ENCODE measurements at places on chromosomes 1 and 21. TPM values are rescaled to one million over a fixed set of nuclear protein-coding genes. Genes with fewer than 3 reads are reported as not detected.

DNA sequence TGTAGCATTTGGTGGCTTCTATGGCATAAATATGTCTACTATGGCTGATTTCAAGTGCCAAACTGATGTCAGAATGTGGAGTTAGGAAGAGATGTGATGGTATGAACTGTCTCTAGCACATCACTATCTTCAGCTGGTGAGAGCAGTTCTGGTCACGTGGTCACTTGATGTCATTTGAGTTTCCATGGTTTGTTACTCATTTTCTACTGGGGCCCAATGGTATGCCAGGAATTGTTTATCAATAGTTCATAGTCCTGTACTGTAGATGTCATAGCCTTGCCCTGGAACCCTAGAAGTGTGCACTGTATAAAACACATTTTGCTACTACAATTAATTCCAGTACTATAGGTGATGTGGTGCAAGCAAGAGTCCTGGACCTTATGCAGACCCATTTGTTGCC, 153.7 kb downstream of the PDE4B start:
- no peak for DNase-seq

DNA sequence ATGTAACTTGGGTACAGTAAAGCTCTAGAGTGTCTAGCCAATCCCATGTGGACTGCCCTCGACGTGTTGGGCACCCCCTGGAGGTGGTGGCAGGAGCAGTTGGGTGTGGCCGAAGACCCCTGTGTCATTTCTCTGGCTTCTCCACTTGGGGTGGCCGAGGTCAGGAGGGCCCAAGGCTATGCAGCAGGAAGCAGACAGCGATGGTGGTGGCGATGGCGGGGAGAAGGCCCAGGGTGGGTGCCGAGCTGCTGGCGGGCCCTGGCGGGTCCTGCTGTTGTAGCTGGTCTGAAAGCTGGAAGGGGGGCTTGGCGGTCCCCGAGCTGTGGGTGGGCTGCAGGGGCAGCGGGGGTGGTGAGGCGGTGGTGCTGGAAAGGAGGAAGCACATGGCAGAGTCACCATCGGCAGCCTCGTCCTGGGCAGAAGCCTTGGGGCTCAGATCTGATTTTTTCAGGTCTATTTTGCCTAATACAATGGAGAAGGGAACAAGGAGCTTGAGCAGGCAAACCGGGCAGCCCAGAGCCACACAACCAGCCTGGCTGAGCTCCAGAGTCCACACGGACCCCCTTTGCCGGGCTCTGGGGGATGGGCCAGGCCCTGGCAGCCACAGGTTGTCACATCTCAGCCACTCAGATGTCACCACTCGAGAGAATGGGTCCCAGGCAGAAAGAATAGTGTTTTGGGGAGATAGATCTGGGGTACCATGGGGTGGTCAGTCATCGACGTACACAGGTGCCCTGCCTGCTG, 231.3 kb downstream of the TRABD2B start:
- no peak for DNase-seq

Gene SPRR4
- total RNA-seq = not detected

Gene AMY1A
- total RNA-seq = not detected

DNA sequence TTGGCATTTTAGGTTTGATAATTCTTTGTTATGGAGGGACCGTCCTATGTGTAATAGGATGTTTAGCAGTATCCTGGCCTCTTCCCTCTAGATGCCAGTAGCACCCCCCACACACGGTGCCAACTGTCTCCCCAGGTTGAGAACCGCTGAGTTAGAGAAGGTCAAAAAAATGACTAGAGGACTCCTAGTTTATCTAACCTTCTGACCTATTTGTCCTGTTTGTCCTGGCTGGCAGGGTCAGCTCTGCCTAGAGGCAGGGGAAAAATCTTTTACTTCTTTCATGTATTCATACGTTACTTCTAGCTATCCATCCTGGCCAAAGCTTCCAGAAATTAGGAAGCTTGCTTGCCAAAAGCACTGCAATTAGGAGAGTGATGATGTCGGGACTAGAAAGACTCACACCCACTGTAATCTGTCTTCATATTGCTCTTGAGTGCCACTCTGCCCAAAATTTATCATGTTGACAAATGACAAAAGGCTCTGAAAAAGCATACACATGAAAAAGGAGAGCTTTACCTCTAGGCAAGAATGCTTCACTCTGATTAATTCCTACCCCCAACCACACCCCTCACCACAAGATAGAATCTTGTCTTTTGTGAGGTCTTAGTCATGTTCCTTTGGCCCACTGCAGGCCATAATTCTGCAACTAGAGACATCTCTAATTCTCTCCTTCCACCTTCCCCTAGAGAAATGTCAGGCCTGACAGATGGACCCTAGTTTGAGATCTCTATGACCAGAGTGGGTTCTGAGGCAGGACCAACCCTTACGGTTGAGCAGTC, 14.4 kb upstream of the AKR1A1 start:
- DNase-seq = no peak

GRCh38 chr1:18977428-18977827, 21.0 kb upstream of the IFFO2 start:
- DNase-seq = no peak

GRCh38 chr1:219542828-219543518, 69.9 kb downstream of the ZC3H11B start:
- no peak for DNase-seq

DNA sequence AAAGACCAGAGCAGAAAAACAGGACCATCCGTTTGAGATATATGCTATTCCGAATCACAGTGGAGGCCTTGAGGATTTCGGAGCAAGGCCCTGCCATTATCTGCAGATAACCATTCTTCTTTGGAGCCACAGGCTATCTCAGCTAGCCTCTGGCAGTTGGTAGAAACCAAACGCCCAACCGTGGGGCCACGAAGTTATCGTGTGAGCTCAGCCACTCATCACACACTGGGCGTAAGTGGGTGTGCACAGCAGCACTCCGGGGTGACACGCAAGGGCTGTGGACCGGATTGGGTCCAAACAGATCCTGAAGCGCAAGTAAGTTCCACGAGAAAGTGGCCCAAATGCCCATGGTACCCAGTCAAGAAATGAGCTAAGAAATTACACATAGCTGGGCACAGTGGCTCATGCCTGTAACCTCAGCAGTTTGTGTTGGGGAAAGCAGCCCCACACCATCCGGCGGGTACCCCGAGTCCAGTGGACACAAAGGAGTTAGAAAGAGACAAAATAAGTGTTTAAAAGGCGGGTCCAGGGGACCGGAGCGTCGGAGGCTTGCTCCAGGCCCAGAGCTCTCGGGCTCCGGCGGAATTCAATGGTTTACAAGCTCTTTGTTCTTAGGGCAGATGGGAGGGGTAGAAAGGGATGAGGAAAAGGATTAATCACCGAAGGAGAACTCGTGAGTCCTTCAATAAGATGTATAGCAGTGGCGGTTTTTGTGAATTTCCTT, 130.6 kb downstream of the LIPI start:
- DNase-seq = no peak

DNA sequence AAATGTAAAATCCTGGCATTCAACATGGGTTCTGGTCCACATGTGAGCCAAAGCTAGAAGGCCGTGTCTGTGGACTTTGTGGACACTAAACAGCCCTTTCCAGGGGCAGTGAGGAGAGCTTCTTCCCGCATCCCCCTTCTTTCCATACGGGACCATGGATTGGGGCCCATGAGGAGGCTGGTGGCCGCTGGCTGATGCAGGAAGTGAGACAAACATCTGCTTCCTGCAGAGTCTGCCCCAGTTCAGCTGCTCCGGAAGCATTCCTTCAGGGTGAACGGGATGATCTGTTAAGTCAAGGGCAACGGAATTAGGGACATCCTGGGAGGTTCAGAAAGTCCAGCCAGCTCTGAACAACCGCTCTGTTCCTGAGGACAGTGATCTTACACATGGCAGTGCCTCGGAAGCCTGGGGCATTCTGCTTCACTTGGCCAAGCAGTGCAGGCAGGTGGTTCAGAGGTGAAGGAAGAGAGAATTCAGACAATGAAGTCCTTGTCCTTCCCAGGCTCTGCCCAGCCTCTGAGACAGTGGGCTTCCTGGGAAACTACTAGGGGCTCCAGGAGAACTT, 1.5 kb downstream of the CA6 start:
- DNase-seq = no peak

GRCh38 chr21:40507978-40508377, 339.0 kb downstream of the DSCAM start:
- DNase-seq = peak; percentile 36

- no peak for DNase-seq
Measured at GRCh38 chr1:151255381-151255780, 847 bp downstream of the PSMD4 start.

DNA sequence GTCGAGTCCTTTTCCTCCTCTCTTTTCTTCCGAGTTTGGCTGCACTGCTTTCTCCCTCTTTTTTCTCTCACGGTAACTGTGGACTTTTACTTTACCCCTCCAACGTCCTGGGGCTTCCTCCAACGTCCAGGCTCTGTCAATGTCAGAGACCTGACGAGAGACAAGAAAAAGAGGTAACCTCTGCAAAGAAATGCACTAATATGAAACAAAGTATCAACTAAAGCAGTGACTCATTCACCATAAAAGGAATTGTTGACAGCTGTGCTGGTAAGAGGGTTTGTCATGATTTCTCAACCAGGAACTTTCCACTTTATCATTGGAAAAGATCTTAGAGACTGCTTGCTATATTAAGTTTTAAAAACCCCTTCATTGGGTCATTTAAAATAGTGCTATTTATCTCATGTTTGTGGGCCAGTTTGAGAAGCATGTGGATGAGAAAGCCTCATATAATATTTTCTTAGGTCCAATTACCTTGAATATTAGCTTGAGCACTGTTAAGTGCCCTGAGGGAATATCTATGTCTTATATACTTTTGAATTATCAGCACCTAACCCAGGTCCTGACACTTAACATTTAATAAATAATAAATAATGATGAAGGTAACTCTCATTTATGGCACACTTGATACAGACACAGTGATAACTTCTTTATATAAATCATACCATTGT, at the start of gene GBP2:
GBP2 (minus strand) TSS at position 202 of the 668 bp plus-strand sequence. CDS start 4,148 bp downstream, outside the sequence.
- peak; percentile 32 for DNase-seq

- DNase-seq = no peak
Measured at GRCh38 chr1:111323231-111323630, 32.6 kb downstream of the CHIA start.

Gene CCSAP
- 11.6 TPM for total RNA-seq

DNA sequence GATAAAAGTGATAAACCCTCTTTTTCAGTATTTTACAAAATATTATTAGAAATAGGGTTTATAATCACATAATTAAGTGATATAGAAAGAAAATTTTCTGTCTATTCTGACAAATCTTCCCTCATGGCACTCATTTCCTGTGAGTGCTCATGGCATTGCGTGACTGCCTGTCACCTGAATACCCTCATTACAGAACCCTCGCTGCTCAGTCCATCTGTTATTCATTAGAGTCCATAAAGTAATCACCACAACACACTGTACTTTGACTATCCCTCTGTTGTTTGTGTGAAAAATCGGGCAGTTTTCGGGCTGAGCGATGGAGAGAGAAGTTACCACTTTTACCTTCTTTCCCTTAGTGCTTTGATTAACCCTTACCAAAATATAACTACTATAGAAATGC, 100.4 kb upstream of the BRINP3 start:
- no peak for DNase-seq

GRCh38 chr1:229716069-229716468, 90.0 kb downstream of the URB2 start:
- DNase-seq = no peak

- DNase-seq = no peak
Measured at GRCh38 chr1:209900734-209901133, 37.3 kb upstream of the SYT14 start.

Measured in Panc1 (cell line).